ENCODE measurements at places on chromosomes 11 and 22.

GRCh38 chr11:16832193-16832539, 93.7 kb downstream of the C11orf58 start:
- DNase-seq: no peak

DNA sequence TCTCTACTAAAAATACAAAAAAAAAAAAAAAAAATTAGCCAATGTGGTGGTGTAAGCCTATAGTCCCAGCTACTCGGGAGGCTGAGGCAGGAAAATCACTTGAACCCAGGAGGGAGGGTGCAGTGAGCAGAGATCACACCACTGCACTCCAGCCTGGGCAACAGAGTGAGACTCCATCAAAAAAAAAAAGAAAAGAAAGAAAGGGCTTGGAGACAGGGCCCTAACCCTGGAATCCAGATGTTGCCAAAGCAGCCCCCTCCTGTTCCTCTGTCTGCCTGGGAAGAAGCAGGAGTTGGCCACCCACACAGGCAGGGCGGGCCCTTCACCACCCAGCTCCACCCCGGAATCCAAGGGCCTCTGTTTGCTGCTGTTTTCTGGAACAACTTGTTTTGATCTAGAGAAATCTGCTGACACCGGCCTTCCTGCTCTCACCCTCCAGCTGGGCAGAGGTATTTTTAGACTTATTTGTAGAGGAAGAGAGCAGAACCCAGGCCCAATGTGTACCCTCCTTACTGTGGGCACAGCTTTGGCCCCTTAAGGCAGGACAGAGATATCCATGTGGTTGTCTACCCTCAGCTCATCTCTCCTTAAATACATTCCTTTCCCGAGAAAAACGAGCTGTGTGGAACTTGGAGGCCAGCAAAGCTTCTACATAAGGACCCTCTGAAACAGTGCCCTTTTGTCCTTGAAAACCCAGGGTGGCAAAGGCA, 2.7 kb upstream of the NEAT1 start:
- no peak for DNase-seq

- no peak for DNase-seq
Measured at GRCh38 chr11:72744474-72744873, 7.7 kb downstream of the ARAP1 start.

DNA sequence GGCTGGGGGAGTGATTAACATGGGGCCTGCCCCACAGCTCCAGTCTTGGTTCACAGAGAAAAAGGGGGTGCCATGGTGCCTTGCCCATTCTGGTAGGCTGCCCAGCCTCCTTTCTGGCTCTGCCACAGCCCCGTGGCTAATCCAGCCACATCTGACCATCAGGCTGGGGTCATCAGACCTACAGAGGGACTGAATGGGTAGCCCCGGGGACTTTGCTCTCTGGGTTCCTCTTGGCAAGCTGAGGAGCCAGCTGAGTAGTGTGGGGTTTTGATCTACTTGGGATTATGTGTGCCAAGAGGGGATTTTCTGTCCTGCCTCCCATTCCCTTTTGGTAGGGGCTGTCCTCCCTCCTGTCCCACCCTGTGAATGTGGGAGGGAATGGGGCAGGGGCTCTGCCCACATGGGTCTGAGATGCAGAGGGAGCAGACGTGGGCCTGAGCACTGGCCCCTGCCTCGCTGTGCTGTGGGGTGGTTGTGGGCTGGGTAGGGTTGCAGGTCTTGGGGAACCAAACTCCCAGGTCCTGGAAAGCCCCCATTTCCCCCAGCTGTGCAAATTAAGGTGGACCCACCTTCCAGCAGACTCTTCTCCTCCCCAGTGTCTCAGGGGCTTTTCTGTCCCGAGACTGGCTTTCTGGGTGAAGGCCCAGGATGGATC, 32.0 kb downstream of the CD82 start:
- no peak for DNase-seq

DNA sequence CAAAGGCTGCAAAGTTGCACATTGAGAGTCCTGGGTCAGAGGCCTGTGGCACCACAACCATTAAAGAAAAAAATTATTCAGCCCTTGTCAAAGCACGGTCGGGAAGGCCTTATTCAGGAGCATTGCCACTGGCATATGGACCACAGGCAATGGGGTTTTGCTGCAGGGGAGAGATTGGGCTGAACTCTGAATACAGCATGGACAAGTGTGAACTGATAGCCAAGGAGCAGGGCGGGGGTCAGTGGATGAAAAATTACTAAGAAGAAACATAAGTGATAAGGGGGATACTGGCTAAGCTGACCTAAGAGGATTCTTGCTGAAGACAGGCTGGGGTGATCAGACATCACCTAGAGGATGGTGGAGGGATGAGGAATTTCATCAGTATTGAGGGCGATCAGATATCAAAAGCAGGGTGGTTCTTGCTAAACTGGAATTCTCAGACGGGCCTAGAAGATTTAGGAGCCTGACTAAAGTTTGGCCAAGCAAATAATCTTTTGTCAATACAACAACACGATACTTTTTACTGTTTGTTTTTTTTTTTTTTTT, 3.3 kb upstream of the DGCR8 start:
- no peak for DNase-seq

DNA sequence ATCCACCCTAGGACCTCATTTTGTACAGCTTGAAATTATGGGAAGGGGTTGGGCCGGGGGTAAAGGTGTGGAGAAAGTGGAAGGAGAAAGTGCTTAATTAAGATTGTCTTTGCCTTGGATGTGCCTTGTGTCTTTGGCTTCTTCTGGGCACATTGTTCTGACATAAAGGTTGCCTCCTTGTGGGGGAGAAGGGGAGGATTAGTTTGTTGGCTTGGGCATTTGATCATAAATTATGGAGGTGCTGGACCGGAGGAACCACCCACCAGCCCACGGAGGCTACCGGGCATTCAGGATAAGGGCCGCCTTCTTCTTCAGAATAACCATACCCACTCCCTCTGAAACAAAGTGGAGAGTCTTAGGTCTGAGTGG, 1.3 kb downstream of the PAFAH1B2 start:
- no peak for DNase-seq

DNA sequence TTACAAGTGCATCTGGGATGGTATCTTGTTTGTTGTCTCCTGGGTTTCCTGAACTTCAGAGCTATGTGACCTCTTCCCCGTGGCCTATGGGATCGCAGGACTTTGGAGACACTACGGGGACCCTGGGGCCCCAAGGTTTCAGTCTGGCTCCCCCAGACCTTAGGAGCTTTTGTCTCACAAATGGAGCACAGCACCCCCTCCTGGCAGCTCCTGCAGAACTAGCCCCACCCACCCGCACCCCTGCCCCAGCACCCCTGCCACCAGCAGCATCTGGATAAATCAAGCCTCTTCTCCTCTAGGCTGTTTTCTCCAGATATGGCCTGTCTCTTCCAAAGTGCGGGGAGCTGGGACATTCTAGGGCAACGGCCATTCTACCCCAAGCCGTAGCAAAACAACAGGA, 10.4 kb downstream of the RCOR2 start:
- DNase-seq: no peak

GRCh38 chr11:2387266-2387987, 10.3 kb downstream of the CD81 start:
- DNase-seq: no peak

GRCh38 chr22:41917375-41917902, 2.6 kb upstream of the SHISA8 start:
- no peak for DNase-seq

DNA sequence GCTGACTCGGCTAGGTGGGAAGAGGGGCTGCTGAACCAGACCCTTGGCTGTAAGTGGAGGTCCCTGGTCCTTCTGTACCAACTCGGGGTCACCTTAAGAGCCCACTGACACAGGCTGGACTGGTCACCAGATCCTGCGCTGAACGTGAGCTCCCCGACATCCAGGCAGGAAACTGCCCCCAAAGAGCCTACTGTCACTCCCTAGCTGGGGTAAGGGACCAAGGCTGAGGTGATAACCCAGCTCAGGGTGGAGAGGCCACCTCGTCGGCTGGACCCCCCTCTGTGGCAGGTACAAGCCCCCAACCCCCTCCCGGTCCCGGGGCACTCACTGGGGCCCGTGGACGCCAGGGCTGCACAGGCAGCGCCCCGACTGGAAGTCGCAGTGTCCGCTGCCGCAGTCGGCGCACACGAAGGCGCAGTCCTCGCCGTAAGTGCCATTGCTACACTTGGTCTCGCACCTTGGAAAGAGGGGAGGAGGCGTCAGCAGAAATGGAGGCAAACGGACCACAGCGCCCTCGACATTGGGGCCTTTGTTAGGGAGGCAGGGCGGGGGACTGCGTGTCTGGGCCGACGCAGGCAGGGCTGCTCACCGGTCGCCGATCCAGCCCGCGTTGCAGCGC, 7.4 kb downstream of the SCARF2 start:
- DNase-seq: no peak

DNA sequence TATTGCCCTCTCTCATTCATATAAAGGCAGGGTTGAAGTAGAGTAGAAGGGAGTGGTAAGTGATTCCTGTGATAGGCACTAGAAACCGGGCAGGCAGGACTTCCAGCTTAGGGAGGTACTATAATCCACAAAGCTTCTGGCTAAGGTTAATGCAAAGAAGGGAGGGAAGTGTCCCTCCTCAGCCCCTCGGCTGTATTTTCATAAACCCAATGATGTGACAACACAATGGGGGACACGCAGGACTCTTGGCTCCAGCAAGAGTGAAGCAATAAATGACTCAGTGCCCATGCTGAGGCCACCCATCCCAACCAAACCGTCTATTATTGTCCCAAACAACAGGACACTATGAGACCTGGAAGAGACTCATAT, 90.7 kb downstream of the ETS1 start:
- DNase-seq: no peak

DNA sequence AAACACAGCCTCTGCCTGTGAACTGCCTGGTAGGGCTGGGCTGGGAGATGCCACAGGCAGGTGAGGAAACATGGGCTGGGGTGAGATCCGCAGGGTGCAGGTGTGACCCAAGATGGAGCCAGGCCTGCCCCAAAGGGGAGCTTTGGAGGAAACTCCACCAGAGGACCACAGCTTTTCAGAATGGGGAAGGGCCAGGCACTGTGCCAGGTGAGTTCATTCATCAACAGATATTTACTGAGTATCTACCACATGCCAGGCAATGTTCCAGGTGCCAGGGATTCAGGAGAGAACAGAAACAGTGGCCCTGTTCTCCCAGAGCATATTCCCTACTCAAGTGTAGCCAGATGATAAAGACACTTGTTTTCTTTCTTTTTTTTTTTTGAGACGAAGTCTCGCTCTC, 11.2 kb downstream of the RTN4RL2 start:
- no peak for DNase-seq

- no peak for DNase-seq
Measured at GRCh38 chr11:134405841-134406240, 6.2 kb downstream of the B3GAT1 start.

DNA sequence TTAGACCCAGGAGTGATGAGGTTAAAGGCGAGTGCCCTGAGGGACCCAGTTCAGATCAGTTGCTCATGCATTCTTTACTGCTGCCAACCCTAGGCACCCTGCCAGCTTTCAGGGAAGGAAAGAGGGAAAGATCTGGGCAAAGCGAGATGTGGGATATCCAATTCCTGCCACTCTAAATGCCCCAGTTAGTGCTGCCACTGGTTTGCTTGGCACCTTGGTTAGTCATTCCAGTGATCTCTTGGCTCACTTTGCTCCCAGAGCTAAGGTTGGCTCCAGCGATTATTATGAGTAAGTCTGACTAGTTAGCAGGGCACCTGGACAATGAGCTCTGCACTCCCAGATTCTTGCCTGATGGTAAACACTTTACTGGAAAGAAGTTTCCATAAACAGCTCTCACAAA, 85.0 kb downstream of the INSC start:
- DNase-seq: no peak

GRCh38 chr22:42025421-42025820, 26.8 kb downstream of the WBP2NL start:
- DNase-seq: no peak

DNA sequence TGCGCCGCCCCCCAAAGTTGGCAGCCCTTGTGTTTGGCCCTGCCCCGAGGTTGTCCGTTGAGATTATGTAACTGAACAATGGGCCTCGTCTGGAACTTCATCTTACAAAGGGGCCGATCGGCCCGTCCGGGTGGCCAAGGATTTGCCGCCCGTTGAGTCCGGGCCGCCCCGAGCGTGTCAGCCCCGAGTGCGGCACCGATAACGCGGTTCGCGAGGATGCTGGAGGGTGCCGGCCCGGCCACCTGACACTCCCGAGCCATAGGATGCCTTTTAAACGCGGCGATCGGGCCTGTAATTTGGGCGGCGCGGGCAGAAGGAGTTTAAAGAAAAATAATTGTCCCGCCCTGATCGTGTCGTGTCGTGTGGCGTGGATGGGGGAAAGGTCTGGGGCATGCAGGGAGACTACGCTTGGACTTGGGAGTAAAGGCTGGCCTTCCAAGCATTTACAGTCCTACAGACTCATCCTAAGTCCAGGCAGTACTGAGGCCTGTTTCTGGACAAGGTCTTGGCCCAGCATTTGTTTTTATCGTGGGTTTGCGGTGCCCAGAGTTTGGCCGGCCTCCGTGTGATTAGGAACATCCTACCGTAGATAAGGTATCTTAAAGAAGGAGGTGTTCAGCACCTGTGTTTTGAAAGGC, 1.3 kb downstream of the WEE1 start:
- DNase-seq: no peak

DNA sequence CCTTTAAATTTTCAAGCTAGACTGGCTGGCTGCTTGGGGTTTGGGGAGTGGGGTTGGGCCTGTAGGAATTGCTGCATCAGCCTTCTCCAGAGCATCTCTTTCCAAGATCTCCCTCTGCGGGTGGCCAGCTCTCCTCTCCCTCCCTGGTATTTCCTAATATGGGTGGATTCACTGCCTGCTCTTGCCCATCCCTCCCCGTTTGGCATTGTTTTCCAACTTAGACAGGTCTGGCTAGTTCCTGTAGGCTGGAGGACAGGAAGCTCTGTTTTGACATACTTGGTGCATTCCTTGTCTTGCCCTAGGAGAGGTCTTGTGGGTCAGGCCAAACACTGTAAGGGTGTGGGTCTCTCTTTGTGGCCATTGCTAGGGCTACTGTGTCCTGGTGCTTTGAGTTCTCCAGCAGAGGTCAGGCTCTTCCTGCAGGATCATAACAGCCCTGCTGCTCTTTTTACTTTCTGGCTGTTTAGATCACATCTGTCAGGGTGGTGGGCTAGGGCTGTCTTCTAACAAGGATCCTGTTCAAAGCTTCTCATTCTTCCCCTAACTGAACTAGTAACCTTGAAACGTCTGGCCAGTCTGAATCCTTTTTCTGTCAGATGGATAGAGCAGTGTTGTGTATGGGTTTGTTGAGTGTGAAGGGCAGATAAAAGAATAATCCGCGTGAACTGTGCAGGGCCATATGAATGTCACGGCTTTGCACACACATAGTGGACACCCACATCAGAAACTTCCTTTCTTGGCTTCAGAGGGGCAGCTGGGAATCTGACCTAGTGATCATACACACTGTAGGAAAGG, 18.3 kb upstream of the MICALL1 start:
- DNase-seq: no peak

GRCh38 chr11:69734841-69735240, 31.0 kb upstream of the FGF19 start:
- DNase-seq: no peak

Data from forelimb muscle (tissue), 1 donor.